ENCODE measurements at places on chromosomes 3 and 15.

DNA sequence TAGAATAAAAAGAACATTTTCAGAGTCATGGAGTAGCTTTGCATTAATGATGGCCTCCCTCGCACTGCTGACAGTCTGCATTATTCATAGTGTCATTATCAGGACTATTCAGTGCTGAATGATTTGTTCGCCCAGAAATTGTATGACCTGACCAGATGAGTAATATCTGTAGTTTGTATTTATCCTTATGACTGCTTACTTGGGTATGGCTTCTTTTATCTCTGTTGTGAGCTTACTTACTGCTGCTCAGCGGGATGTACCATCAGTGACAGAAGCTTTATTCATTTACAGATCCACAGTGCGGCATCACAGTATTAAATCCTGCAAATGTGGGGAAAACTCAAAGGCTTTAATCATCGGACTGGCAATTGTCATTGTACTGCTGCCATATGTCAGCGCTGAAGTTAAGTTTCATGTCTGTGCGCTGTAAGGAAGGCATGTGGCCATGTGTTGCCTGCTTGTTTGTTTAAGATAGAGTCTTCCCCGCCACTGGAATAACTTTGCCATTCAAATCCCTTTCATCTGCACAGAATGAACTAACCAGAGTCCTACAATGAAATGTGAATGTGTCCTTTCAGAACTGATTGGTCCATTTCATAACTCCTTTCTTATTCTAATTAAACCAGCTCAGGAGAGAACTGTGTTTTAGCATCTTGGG lies 262.2 kb downstream of the CHL1 start:
- no peak for DNase-seq
- no peaks in the 10 kb centered on the region for H3K36me3 ChIP-seq
- no peaks in the 10 kb centered on the region for H3K27me3 ChIP-seq

DNA sequence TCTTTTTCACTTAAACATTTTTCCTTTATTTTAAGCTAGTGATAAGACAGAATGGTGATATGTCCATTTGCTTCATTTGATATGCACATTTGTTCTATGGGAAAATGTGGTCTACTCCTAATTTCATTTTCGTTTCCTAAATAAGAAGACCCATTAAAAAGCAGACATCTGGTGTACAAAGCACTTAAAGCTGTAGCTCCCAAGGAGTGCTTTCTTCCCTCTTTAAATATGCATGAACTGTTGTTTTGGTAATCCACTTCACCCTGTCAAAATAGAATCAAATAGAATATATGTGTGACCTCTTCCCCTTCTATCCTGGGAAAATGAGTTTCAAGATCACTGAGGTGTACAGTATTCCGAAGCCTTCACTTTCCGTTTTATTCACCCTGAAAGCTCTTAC lies 182.8 kb downstream of the ROBO2 start:
- no peaks in the 10 kb centered on the region for H3K36me3 ChIP-seq
- H3K4me1 ChIP-seq, result no peaks in the 10 kb centered on the region
- H3K27ac ChIP-seq, result no peak overlapping the region
- H3K4me3 ChIP-seq, result no peak overlapping the region

GRCh38 chr15:88021601-88022000 lies 234.9 kb downstream of the NTRK3 start:
- no peak overlapping the region for H3K4me3 ChIP-seq
- H3K27me3 ChIP-seq, result no peaks in the 10 kb centered on the region
- no peaks in the 10 kb centered on the region for H3K4me1 ChIP-seq

GRCh38 chr3:138256022-138256421 lies 68.9 kb downstream of the ARMC8 start:
- DNase-seq, result no peak
- no peak overlapping the region for H3K27ac ChIP-seq
- H3K4me3 ChIP-seq, result no peak overlapping the region
- no peaks in the 10 kb centered on the region for H3K4me1 ChIP-seq
- H3K27me3 ChIP-seq, result no peaks in the 10 kb centered on the region
- peaks cover 65% of the 10 kb centered on the region for H3K36me3 ChIP-seq

DNA sequence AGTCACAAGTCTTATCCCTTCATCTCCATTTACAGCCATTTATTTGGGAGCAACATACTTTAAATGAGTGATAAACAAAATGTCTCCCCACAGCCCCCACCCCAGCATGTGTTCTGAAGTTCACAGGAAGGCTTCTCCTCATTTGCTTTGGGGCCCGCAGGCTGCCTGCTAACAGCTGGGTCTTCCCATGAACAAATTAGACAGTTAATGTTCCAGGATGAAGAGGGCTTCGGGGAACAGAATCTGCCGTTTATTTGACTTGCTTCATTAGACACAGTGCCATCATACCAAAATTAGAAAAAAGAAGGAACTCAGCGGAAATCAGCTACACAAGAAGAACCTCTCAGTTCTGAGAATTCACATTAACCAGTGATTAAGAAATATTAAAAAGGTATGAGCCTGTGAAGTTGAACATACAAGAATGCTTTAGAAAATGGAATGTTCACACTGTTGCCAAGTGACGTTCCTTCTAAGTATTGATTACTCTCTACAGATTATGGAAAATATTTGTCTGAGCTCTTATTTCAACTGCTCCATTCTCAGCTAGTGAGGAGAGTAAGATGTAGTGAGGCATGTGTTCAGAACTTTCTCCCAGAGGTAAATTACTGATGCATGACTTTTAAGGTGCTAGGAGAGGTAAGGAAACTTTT lies 107.5 kb upstream of the THBS1 start:
- DNase-seq, result no peak
- no peak overlapping the region for H3K4me3 ChIP-seq
- no peaks in the 10 kb centered on the region for H3K4me1 ChIP-seq
- H3K27ac ChIP-seq, result peak overlapping the region; percentile 66

DNA sequence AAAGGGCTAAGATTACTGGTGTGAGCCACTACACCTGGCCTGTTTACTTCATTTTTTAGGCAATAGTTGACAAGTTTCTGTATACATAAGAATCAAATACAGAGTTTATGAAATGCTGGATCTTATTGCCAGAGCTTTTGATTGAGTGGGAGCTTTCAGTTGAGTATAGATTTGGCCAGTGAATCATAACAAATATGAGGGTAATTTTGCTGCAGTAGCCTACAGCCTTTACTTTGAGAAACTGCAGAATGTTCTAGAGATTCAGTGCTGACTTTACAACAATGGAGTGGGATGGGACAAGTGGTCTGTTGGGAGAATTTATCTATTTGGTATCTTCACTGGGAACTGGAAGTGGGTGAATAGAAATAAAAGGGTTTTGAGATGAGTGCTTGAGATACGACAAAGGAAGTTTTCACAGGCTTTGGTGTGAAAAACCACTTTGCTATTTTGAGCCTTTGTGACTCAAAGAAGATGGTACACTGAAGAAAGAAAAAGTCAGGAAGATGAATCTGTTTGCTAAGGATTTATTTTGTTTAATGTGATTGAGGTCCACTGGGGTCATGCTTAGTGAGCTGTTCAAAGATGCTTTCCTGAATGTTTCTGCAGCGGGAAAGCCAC lies 227.8 kb downstream of the UBE2E2 start:
- H3K4me3 ChIP-seq, result no peak overlapping the region
- H3K27me3 ChIP-seq, result no peaks in the 10 kb centered on the region

- H3K27me3 ChIP-seq, result peaks cover 13% of the 10 kb centered on the region
- peaks cover 8% of the 10 kb centered on the region for H3K4me1 ChIP-seq
- no peaks in the 10 kb centered on the region for H3K36me3 ChIP-seq
- H3K27ac ChIP-seq, result no peak within 1 kb of the TSS
- peak; percentile 81 for DNase-seq
Observed at GRCh38 chr15:83446904-83447709, at the start of gene SH3GL3. SH3GL3 (plus strand) TSS chr15:83447341; CDS start chr15:83447534, 193 bp downstream.

- H3K4me1 ChIP-seq, result no peaks in the 10 kb centered on the region
- H3K27ac ChIP-seq, result no peak overlapping the region
- H3K27me3 ChIP-seq, result no peaks in the 10 kb centered on the region
- no peak for DNase-seq
- no peak overlapping the region for H3K4me3 ChIP-seq
Observed at GRCh38 chr3:82586414-82586813, 825.0 kb upstream of the GBE1 start.

GRCh38 chr15:72492733-72493132 lies 18.6 kb downstream of the ARIH1 start:
- no peak overlapping the region for H3K4me3 ChIP-seq
- H3K36me3 ChIP-seq, result peaks cover 10% of the 10 kb centered on the region
- H3K27me3 ChIP-seq, result no peaks in the 10 kb centered on the region
- DNase-seq, result no peak
- peaks cover 100% of the 10 kb centered on the region for H3K4me1 ChIP-seq
- no peak overlapping the region for H3K27ac ChIP-seq

DNA sequence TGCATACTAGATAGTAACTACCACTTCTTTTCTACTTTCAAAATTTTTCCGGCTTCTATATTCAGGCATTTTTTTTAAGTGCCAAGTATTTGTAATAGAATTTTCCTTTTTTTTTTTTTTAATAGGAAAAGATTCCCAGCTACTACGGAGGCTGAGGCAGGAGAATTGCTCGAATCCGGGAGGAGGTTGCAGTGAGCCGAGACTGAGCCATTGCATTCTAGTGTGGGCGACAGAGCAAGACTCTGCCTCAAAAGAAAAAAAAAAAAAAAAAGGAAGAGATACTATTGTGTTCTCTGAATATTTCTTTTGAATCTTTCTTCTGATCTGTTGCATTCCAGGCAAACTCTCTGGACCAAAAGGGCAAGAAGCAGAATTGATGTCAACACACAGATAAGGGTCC lies 557.3 kb downstream of the FGF12 start:
- H3K4me3 ChIP-seq, result no peak overlapping the region
- peak overlapping the region; percentile 72 for H3K27ac ChIP-seq
- DNase-seq, result no peak
- no peaks in the 10 kb centered on the region for H3K27me3 ChIP-seq
- H3K4me1 ChIP-seq, result no peaks in the 10 kb centered on the region
- no peaks in the 10 kb centered on the region for H3K36me3 ChIP-seq

DNA sequence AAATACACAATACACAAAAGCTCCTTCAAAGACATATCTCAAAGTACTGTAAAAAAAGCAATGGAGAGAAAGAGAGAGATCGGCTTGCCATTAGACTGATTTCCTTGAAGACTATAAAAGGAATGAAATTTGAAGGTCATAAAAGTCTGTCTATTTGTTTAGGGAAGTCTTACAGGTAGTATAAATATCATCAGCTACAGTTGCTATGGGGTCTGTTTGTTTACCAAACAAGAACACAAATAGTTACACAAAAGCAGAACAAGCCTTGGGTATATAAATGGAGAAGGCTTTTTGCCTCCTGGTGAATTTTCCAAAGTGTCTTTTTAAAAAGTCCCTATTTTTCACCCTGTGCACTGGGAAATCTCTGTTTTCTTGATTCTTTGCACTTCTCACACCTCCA lies 552.3 kb downstream of the FOXP1 start:
- no peak for DNase-seq
- no peak overlapping the region for H3K4me3 ChIP-seq
- H3K27ac ChIP-seq, result no peak overlapping the region
- H3K36me3 ChIP-seq, result no peaks in the 10 kb centered on the region
- peaks cover 70% of the 10 kb centered on the region for H3K4me1 ChIP-seq

GRCh38 chr3:47163169-47164006 lies 525 bp downstream of the SETD2 start:
- peak; percentile 91 for DNase-seq
- peak overlapping the region; percentile 97 for H3K4me3 ChIP-seq
- peaks cover 47% of the 10 kb centered on the region for H3K4me1 ChIP-seq

- no peaks in the 10 kb centered on the region for H3K27me3 ChIP-seq
- DNase-seq, result no peak
- H3K4me3 ChIP-seq, result no peak overlapping the region
- H3K36me3 ChIP-seq, result no peaks in the 10 kb centered on the region
Observed at GRCh38 chr3:71486831-71487230, 96.7 kb downstream of the FOXP1 start.

DNA sequence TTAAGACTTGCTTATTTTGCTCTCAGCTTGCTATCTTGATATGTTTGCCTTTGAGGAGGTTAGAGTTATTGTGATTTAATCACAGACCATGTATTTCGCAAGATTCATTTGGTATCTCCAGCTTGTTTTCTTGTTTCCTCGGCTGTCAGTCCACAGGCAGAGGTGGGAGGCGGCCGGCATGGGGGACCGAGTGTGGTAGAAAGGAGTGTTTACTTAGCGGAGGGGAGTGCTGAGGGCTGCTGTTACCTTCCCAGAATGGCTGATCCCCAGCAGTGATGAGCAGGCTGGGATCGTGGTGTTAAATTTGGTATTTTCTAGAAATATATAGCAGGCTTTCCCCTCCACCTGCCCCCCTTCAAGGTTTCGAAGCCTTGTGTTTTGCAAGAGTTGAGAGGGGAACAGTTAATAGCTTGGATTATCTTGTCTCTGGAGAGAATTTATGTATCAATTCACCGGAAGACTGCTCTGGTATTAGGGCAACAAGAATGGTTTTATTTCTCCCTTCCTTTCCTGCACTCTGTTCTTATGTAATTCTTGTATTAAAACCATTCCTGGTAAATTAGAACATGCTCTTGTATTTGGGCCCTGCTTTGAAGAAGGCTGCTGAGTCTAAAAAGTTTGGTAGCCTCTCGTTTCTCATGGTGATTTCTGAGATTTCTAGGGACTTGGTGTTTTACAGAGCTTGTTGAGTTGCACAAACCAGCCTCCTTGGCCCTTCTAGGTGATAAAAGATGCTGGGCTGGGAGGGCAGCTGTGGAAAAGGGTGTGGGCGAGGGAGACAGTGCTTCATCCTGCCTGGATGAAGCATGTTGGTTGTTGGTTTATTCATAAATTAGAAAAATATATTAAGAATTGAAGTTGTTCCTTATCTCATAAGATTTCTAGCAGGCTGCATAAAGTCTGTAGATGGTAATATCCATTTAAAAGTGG lies 151.4 kb downstream of the IGF1R start:
- H3K36me3 ChIP-seq, result no peaks in the 10 kb centered on the region
- DNase-seq, result no peak
- H3K27ac ChIP-seq, result peak overlapping the region; percentile 46
- H3K27me3 ChIP-seq, result no peaks in the 10 kb centered on the region

DNA sequence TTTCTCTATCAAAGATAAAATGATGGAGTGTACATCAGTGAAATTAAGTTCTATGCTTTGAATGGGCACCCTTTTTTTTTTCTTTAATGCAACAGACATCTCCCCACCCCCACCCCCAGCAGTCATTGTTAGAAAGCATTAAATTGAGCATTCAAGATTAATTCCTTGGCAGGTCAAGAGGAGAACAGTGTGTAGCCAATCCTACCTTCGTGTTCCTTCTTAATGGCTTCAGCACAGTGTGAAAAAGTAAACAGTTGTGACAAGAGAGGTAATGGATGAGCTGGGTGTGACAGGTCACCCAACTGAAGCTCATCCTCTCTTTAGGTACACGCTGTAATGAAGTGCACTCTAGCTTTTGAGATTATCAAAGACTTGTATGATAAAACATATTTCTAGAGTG lies 198.5 kb upstream of the RARB start:
- DNase-seq, result no peak
- no peaks in the 10 kb centered on the region for H3K27me3 ChIP-seq
- no peaks in the 10 kb centered on the region for H3K36me3 ChIP-seq

- peaks cover 12% of the 10 kb centered on the region for H3K4me1 ChIP-seq
- no peaks in the 10 kb centered on the region for H3K36me3 ChIP-seq
- H3K4me3 ChIP-seq, result no peak overlapping the region
- H3K27me3 ChIP-seq, result no peaks in the 10 kb centered on the region
- H3K27ac ChIP-seq, result no peak overlapping the region
Observed at GRCh38 chr15:39784125-39784524, 1.5 kb upstream of the FSIP1 start.

- H3K36me3 ChIP-seq, result no peaks in the 10 kb centered on the region
- H3K27me3 ChIP-seq, result no peaks in the 10 kb centered on the region
- no peak overlapping the region for H3K4me3 ChIP-seq
- no peak for DNase-seq
- no peak overlapping the region for H3K27ac ChIP-seq
- no peaks in the 10 kb centered on the region for H3K4me1 ChIP-seq
Observed at GRCh38 chr3:36172699-36173098, 207.6 kb upstream of the STAC start.

- H3K27ac ChIP-seq, result no peak overlapping the region
- H3K4me3 ChIP-seq, result no peak overlapping the region
- H3K4me1 ChIP-seq, result no peaks in the 10 kb centered on the region
- no peaks in the 10 kb centered on the region for H3K27me3 ChIP-seq
- DNase-seq, result no peak
Observed at GRCh38 chr3:169054471-169054870, 609.0 kb downstream of the MECOM start.

All from spleen (tissue), 13 donors.